Mesothelial cell of epicardium (in vitro differentiated cells): ENCODE measurements at places on chromosomes 3 and 15. TPM values are rescaled to one million over a fixed set of nuclear protein-coding genes. Genes with fewer than 3 reads are reported as not detected.

Gene AMOTL2
- total RNA-seq, result 281 to 297 TPM (median 296 TPM) in 3 replicates

Gene ZNF80
- total RNA-seq, result 0.16 TPM in 1 of 3 replicates, not detected in the others

Gene THAP10
- 2.3 to 3.6 TPM (median 2.9 TPM) in 3 replicates for total RNA-seq

Gene USP50
- 0.61 to 1.5 TPM (median 1.2 TPM) in 3 replicates for total RNA-seq

Gene TGM4
- 0.09 TPM in 1 of 3 replicates, not detected in the others for total RNA-seq

- no peak for DNase-seq
Measured at GRCh38 chr3:124935264-124935663, 713 bp upstream of the MUC13 start.

GRCh38 chr3:4751502-4752101 is 227.6 kb upstream of the BHLHE40 start:
- DNase-seq, result no peak

DNA sequence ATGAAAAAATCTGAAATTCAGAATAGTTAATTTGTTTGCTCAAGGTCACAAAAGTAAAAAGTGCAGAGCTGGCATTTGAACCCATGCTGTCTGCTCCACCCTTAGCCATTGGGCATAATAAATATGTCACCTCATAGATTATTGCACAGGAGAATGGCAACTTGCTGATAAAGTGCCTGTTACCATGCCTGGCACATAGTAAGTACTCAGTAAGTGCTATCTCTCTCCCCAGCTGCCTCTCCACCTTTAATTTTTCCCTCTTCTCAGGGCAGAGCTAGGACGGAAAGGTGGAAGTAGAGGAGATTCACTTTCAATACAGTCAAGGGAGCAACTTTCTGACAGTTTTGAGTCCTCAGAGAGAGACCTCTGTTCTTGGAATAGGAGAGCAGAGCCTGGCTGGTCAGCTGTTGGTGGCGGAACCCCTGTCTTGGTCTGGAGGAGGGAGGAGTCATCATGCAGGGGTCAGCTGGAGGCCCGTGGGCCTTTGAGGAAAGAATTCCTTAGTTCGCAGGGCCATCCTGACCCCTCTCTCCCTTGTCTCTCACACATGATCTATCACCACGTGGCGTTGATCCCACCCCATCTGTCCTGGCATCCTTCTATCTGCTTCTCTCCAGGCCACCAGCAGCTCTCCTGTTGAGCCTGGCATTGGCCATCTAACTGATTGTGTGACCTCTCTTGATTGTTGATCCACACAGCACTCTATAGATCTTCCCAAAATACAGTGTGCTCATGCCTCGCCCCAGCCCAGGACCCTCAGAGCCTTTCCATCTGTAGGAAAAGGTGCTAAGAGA is 149.3 kb downstream of the RPLP1 start:
- no peak for DNase-seq

- DNase-seq, result no peak
Measured at GRCh38 chr3:16546186-16547010, 32.9 kb upstream of the RFTN1 start.

- no peak for DNase-seq
Measured at GRCh38 chr3:177420651-177421480, 223.6 kb upstream of the TBL1XR1 start.

DNA sequence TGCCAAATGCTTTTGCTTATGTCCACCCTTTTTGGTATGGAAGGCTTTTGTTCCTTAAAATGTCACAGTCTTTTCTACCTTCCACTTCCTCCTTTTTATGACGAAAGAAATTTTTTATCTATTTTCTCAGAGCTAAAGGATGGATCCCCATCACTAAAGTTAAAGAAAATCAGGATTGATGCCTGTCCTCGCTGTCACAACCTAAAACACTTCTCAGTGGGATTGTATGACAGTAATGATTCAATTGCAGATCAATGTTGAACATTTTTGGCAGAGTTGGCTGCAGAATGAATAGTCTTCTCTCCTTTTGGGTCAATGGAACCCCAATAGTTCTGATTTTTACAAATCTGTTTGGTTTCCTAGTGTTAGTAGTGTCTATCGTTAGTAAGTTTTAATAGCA is 549.8 kb upstream of the ROBO2 start:
- DNase-seq, result no peak

DNA sequence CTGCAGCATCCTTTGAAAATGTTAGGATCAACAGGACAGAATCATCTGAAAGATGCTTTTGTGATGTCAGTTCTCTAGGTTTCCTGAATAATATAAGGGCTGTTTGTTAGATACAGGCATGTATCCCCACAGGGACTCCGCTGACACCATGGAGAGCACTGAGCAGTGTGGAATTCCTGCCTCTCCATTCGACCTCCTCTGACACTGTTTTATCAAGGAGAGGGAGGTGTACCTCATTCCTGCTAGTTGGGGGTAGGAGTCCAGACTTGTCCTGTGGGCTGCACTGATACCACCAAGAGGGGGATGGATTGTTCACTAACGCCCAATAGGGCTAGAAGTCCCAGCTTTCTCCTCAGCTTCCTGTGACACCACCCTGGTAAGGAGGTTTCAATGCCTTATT is 46.6 kb downstream of the LARS2 start:
- DNase-seq, result no peak

- DNase-seq, result no peak
Measured at GRCh38 chr15:75346796-75347221, at the start of gene NEIL1. Gene NEIL1, plus strand, starts transcription at chr15:75347039. Its CDS starts 1,867 bp downstream, at chr15:75348906.
